Activated T-helper 1 cell treated with anti-CD3 and anti-CD28 coated beads, Interleukin-2, amount 50 U/mL, for 16 hours (primary cell): ENCODE measurements at places on chromosomes 1 and 21.

- DNase-seq = no peak
These were observed 39.5 kb upstream of the UBE2U start for GRCh38 chr1:64163970-64164369.

GRCh38 chr1:18748435-18748834 is 111.0 kb downstream of the TAS1R2 start:
- DNase-seq = no peak

DNA sequence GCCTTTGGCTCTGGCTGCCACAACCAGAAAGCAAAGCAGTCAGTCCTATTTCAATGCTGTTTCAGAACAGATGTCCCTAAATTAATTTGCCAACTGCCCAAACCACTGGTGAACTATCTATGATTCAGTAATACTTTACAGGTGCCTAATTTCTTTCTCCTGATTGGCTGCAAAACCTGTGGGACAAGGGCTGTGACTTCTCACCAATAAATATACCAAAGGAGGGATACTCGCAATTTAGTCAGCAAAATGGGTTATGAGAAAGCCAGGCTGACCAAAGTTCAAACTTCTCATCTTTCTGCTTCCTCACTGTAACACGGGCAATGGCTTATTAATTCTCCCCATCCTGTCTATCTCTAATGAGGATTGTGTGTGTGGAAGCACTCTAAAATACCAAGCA is 12.8 kb downstream of the GPN2 start:
- DNase-seq = no peak

DNA sequence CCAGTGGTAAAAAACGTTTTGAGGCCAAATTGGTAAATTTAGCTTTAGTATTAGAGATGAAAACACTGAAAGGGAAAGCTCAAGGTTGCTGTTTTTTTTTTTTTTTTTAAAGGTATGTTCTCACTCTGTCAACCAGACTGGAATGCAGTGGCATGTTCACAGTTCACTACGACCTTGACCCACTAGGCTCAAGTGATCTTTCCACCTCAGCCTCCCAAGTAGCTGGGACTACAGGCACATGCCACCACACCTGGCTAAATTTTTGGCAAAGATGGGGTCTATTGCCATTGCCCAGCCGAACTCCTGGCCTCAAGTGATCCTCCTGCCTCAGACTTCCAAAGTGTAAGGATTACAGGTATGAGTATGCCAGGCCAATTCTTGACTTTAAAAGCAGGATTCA is 18.9 kb downstream of the LRIF1 start:
- DNase-seq = no peak

DNA sequence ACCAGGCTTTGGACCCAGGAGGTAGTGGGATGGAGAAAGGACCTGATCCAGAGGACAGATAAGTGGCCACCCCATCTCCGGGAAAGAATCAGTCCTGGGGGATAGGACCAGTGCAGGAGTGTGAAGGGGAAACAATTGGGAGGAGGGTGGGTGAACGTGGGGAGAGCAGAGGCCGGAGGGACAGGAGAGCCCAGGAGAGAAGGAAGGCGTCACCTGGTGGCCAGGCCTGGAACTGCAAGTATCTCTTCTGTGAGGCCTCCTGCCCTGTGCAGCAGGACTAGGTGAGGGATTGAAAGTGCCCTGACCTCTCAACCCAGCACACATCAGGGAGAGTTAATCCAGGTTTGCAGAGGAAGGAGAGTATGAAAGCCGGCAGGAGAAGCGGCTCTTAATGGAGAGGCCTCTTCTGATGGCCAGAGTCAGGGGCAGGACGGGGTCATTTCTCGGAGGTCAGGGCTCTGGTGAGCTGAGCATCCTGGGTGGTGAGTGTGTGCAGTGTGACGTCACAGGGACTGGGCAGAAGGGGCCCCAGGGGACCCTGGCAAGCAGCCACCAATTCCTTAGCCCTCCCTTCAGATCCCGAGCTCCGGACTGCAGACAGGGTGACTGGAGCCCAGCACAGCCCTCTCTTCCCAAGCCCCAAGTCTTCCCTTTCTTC is 9.2 kb upstream of the LAD1 start:
- peak; percentile 55 for DNase-seq

- DNase-seq = no peak
These were observed 6.1 kb downstream of the FABP3 start for GRCh38 chr1:31366796-31367195.

DNA sequence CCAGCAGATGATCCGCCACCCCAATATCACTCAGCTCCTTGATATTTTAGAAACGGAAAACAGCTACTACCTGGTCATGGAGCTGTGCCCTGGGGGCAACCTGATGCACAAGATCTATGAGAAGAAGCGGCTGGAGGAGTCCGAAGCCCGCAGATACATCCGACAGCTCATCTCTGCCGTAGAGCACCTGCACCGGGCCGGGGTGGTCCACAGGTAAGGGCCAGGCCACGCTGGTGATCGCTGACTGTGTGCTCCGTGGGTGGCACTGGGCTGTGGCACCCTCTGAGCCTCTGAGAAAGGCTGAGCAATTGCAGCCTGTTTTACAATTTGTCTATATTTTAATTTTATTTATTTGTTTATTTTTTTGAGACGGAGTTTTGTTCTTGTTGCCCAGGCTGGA is 51.7 kb downstream of the HUNK start:
- DNase-seq = no peak

DNA sequence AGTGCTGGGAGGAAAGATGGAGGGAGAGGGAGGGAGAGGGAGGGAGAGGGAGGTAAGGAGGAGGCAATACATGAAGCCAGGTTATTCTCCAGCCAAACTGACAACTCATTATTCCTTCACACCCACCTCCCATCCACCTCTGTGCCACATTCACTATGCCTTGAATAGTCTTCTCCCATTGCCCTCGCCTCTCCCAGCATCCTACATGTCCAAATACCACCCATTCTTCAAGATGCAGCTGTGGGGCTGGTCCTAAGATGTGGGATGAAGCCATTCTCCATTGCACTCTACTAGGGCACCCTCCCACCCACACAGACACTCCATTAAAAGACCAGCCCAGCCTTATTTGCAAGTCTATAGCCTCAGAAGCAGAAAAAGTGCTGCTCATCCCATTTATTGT is 165.8 kb downstream of the RRAGC start:
- DNase-seq = no peak

- no peak for DNase-seq
These were observed 6.0 kb upstream of the DEDD start for GRCh38 chr1:161138431-161138830.

DNA sequence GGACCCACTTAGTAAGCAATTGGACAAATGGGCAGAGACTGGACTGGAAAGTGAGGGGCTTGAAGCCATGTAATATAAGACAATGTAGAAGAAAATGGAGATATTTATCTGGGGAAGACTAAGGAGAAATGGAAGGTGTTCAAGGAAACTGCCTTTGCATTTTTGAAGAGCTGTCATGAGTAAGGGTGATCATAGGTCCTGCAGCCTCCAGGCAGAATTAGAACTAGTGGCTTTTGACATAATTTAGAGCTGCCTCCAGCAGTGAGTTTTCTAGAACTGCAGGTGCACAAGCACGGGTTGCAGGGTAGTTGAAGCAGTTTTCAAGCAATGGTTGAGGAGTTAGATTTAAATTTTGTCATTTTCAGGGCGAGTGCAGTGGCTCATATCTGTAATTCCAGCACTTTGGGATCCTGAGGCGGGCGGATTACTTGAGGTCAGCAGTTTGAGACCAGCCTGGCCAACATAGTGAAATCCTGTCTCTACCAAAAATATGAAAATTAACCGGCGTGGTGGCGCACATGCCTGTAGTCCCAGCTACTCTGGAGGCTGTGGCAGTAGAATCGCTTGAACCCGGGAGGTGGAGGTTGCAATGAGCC is 3.7 kb upstream of the CDC14A start:
- DNase-seq = no peak

DNA sequence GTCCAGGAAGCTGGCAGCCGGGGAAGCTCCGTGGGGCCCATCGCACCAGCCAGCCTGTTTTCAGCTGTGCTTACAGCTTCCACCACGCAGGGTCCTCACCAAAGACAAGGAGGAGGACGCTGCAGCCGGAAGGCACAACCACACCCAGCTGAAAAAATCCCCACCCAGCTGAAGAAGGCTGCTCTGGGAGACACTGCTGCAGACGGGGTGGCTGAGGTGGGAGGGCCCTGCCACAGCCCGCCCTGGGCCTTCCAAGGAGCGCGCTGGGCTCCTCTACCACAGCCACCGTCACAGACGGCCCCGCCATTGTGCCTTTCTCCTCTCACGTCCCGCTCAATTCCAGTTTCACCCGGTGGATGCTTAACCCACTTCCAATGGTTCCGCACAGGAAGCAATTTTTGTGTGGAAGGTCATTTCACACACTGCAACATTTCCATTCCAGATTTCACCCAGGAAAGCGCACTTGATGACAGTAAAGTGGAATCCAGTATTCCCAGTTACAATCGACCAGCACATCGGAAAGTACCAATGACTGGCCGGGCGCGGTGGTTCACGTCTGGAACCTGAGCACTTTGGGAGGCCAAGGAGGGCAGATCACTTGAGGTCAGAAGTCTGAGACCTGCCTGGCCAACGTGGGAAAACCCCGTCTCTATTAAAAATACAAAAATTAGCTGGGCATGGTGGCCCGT is 47.9 kb downstream of the NPHP4 start:
- DNase-seq = no peak

GRCh38 chr1:107953556-107953955 is 11.4 kb downstream of the VAV3 start:
- no peak for DNase-seq

DNA sequence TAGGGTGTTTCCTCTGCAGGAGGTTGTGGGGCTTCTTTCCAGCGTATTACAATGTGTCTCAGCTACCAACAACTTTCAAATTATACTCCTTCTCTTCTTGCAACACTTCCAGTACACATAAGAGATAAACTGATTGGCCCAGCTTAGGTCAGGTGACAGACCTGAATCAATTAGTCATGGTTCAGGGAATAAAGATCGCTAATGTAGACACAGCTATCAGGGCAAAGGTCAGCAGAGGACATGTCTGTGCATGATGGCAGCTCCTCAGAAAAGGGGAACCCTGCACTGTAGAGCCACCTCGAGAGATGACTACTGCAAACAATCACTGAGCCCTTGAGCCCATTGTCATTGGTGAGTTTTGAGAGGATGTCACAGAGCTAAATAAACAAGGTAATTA is 36.8 kb upstream of the PKN2 start:
- DNase-seq = no peak

DNA sequence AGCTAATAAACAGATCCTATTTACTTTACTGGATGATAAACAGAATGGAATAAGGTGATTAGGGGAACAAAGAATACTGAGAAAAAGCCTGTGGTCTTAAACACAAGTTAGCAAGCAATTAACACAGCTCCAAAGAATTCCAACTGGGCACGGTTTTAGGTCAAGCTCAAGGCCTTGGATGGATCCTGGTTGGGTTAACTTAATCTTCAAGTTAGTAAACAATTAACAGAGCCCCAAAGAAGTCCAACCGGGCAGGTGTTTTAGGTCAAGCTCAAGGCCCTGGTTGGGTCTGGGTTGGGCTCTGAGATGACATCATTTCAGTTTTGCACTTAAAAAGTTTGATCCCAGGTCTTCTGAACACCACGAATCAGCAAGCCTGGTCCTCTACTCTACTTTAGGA is 1086.3 kb upstream of the TMPRSS15 start:
- no peak for DNase-seq

GRCh38 chr1:15574741-15575140 is 10.1 kb downstream of the AGMAT start:
- DNase-seq = no peak
